ENCODE measurements at places on chromosomes 1 and 21. TPM values are rescaled to one million over a fixed set of nuclear protein-coding genes. Genes with fewer than 3 reads are reported as not detected.

TSSK3 gene
- total RNA-seq = 2.3 TPM

XCL1 gene
- not detected for total RNA-seq

C1orf226 gene
- total RNA-seq = 11.8 TPM

DNA sequence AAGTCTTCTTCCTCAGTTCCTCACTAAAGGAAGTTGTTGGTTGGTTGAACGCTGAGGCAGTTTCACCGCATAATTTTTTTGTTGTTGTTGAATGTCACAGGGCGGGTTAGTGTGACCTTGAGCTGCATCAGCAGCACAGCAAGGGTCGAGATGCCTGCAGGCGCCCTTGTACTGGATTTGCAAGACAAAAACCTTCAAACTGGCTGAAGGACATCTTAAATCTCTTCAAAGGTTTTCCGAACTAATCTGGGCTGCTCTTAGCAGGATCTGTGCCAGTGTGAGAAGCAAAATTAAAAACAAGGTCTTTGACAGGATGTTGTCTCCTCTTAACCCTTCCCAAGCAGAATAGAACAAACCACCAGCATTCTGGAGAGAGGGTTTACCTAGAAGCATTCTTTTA lies 59.4 kb downstream of the NRIP1 start:
- no peak for DNase-seq

- DNase-seq = no peak
These were observed 487.0 kb downstream of the DPYD start for GRCh38 chr1:97433824-97434177.

DNA sequence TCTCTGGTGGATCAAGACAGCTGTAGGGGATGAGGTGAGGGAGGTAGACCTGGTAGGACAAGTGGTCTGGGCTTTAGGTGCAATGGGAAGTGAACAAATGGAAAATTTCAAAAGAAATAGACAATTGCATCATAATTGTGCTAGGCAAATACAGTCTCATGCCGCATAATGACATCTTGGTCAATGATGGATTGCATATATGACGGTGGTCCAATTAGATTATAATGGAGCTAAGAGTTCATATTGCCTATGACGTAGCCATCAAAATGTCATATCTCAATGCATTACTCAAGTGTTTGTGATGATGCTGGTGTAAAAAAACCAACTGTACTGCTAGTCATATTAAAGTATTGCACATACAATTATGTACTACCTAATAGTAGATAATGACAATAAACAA lies 19.0 kb downstream of the KCNK2 start:
- no peak for DNase-seq

GRCh38 chr1:118113261-118113660 lies 71.8 kb downstream of the SPAG17 start:
- DNase-seq = no peak

All from thoracic aorta (tissue), 2 donors.